ENCODE measurements at places on chromosomes 13 and 19.

- no peak for DNase-seq
Measured at GRCh38 chr13:97241761-97242160, 19.6 kb downstream of the MBNL2 start.

DNA sequence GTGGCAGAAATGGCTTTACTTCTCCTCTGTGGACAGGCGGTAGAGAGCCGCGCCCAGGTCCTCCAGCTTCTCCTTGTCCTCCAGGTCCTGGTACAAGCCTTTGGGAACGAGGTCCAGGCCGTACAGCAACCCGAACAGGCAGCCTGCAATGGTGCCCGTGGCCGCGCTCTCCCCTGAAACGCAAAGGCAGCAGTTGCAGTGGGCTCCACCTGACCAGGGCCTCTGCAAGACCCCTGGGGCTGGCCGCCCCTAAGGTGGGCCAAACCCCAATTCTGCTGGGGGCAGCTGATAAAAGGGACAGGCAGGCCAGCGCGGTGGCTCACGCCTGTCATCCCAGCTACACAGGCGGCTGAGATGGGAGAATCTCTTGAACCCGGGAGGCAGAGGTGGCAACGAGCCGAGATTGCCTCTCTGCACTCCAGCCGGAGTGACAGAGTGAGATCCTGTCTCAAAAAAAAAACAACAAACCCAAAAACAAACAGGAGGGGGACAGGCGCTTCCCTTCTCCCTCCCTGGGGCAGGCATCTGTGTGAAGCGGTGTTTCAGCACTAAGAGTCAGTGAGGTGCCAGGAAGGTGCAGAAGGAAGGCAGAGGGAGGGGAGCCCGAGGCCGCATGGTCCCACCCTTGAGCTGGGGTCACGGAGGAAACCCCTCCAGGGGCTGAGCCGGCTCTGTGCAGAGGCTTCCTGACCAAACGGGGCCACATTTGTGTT is 30.3 kb downstream of the ADPRHL1 start:
- no peak for DNase-seq

DNA sequence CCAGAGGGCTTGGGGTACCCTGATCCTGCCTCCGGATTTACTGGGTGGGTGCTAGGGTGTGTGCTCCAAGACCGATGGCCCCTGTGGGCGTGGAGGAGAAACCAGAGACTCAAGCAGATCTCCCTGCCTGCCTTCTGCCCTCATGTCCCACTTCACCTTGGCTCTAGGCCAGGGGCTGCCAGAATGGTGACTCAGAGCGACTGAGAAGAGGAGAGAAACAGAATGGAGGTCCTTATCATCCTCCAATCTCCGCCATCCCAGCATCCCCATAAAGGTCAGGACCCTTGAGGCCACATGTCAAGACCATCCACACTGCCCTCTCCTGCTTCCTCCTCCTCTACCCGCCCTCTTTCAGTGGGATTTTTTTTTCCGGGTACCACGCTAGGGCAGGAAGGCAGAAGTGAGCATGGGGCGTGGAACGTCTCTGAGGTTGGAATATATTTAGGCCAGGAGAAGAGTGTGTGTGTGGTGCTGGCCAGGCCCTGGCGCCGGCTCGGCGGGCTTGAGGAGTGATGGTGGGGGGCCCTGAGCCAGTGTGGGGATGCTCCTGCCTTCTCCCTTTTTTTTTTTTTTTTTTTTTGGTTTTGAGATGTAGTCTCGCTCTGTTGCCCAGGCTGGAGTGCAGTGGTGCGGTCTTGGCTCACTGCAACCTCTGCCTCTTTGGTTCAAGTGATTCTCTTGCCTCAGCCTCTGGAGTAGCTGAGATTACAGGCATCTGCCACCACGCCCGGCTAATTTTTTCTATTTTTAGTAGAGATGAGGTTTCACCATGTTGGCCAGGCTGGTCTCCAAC is 22.3 kb downstream of the IER2 start:
- peak; percentile 74 for DNase-seq

- no peak for DNase-seq
Measured at GRCh38 chr19:50649433-50650391, at the start of gene C19orf81. Gene C19orf81 (plus strand): TSS chr19:50649445. CDS start chr19:50649445, 0 bp downstream.

GRCh38 chr13:113650731-113651148 is 7.3 kb downstream of the ATP4B start:
- DNase-seq: no peak

GRCh38 chr19:13363245-13363644 is 143.0 kb downstream of the CACNA1A start:
- DNase-seq: no peak

GRCh38 chr19:33376423-33376822 is 2.9 kb downstream of the CEBPG start:
- DNase-seq: no peak

DNA sequence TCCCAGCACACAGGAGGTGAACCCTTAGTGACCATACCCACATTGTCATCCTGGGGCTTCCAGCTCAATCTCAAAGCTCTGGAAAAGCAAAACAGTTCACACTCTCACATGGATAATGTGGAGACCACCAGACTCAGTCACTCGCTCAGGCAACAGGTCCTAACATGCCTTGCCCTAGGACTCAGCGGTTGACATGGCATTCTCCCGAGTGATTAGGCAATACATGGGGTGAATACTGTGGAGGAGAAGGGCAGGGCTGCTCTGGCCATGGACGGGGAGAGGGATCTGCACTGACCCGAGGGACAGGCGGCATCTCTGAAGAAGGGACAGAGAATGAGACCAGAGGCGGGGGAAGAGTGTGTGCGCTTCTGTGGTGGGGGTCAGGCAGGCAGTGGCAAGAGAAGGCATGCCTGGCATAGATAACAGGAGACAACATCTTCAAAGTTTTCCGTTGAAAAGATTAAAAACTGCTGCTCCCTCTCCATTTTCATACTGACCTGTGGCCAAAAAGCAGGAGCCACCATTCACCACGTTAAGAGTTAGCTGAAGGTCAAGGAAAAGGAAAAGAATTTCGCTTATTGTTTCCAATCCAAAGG is 44.5 kb upstream of the EPHX3 start:
- no peak for DNase-seq

- DNase-seq: no peak
Measured at GRCh38 chr13:74476365-74476764, 342.2 kb upstream of the KLF12 start.

DNA sequence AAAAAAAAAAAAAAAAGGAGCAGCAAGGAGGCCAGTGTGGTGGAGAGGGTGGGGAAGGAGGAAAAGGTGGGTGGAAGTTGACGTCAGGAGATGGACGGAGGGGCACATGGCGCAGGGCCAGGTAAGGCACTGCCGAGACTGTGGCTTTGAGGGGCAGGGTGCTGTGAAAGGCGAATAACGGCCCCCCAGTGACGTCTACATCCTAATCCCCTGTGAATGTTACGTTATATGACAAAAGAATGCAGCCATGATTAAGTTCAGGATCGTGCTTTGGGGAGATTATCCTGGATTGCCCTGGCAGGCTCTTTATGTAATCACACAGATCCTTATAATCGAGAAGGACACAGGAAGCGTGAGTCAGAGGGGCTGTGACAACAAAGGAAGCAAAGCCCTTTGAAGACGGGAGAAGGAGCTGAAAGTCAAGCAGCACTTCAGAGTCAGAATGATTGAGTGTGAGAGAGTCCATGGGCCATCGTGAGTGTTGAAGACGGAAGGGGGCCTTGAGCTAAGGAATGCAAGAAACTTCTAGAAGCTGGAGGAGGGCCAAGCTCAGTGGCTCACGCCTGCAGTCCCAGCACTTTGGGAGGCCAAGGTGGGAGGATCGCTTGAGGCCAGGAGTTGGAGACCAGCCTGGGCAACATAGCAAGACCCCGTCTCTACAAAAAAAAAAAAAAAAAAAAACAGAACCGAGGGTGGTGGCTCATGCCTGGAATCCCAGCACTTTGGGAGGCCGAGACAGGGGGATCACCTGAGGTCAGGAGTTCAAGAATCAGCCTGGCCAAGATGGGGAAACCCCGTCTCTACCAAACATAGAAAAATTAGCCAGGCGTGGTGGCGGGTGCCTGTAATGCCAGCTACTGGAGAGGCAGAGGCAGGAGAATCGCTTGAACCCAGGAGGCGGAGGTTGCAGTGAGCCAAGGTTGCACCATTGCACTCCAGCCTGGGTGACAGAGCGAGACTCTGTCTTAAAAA is 13.8 kb upstream of the CEACAM16 start:
- DNase-seq: no peak

GRCh38 chr13:114285166-114285808 is 3.9 kb downstream of the UPF3A start:
- DNase-seq: no peak

DNA sequence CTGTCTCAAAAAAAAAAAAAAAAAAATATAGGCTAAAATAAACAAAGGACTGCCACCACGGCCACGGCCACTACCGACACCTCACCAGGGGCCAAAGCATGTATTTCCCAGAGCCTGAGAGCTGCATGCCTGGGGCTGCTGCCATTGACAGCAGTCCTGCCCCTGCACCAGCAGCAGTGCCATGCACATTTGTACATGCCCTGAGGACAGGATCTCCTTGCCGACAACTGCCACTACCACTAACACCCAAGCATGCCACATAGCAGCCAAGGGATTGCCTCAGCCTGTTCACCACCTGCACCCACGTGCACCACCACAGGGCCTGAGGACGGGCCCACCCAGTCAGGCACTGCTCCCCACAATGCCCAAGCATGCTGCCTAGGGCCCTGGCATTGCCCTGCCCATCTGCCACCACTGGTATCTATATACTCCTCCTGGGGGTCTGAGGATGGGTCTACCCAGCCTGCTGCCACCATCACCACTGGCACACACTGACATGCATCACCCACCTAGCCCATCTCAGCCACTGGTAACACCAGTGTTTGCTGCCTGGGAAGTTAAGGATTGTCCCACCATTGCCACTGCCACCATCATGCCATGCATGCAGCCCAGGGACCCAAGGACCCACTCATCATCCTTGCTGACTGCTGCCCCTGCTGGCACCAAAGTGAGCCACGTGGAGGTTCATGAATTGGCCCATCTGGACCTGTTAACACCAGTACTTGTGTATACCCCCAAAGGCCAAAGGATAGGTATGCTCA is 10.6 kb upstream of the NUP62 start:
- no peak for DNase-seq

- DNase-seq: no peak
Measured at GRCh38 chr13:109869312-109870237, 83.2 kb upstream of the IRS2 start.

- DNase-seq: peak; percentile 44
Measured at GRCh38 chr19:12757544-12758274, 6.1 kb downstream of the BEST2 start.

DNA sequence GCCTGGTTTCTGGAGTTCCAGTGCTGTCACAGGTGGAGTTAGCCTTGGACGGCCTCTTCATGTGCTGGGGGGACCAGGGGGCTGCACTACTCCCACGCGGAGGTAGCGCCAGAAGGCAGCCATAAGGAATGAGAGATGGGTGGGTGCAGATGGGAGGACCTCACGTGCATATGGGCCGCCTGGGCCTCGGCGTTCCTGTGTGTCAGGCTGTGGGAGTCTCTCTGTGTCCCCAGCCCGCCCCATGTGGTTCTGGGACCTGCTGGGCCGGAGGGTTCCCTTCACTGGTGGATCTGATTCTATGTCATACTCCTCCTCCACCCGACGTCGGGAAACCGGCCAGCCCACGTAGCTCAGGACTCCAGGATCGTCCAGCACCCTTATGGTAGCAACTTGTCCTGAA is 149.0 kb upstream of the SOX1 start:
- DNase-seq: no peak

GRCh38 chr19:30214651-30215051 is 157.5 kb upstream of the ZNF536 start:
- DNase-seq: no peak

DNA sequence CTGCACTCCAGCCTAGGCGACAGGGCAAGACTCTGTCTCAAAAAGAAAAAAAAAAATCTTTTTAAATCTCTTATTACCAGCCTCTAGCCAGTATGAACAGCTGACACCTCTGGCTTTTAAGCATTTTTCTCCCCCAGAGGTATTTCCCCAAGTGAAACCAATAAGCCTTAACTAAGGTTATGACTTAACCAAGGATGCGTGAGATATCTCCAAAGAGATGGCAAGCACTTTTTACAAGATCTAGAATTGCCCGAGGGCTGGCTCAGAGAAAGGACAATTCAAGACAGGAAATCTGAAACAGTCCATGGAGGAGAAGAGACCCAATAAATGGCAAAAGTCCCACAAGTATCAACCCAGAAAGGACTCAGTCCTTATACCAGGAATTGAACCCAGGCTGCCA is 362.1 kb downstream of the FOXO1 start:
- DNase-seq: no peak

- DNase-seq: no peak
Measured at GRCh38 chr13:111129465-111130115, 14.5 kb downstream of the ARHGEF7 start.

DNA sequence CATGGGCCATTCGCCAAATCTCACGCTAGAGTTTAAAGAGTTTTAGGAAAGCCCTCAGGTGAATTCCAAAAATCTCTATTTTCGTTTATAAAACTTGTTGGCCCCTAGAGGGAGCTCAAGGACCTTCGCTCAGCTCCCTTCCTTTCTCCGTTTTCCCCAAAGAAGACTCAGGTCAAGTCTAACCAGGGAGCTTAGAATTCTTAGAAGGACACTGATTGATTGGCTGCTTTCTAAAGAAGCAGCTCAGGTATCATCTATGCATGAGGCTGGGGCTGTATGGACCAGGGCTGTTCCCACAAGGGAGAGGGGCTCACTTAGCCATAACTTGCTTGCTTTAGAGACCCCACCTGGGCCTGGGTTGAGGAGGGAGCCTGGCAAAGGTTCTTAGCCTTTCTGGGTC is 20.5 kb downstream of the DZIP1 start:
- no peak for DNase-seq

DNA sequence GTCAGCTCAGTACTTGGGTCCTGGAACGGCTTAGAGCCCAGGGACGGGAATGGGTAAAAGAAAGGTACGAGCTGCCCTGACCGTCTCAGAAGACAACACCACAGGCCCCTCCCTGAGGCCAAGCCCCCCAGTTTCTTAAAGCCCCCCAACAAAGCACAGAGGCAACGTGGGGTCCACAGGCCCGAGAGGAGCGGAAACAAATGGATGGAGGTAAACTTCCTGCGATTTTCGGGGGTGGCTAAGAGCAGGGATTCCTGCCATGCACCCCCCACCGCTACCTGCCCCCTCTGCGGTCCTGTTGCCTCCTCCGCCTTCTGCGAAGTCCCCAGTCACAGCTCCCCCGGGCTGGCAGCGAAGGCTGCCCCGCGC is 48.2 kb downstream of the PTPRS start:
- no peak for DNase-seq

- DNase-seq: no peak
Measured at GRCh38 chr13:89828506-89828905, 1519.0 kb upstream of the MIR17HG start.

All from activated T-helper 1 cell treated with Interleukin-2 at 50 U/mL for 16 hours (primary cell).